ENCODE measurements at places on chromosomes 1 and 21.

- no peak overlapping the region for H3K27ac ChIP-seq
- H3K4me1 ChIP-seq: no peaks in the 10 kb centered on the region
- no peaks in the 10 kb centered on the region for H3K36me3 ChIP-seq
- no peak for DNase-seq
These were observed 49.2 kb upstream of the COL24A1 start for GRCh38 chr1:86205741-86206140.

GRCh38 chr1:58426918-58427317 is 119.6 kb downstream of the OMA1 start:
- H3K36me3 ChIP-seq: no peaks in the 10 kb centered on the region
- no peaks in the 10 kb centered on the region for H3K27me3 ChIP-seq
- no peak overlapping the region for H3K4me3 ChIP-seq

DNA sequence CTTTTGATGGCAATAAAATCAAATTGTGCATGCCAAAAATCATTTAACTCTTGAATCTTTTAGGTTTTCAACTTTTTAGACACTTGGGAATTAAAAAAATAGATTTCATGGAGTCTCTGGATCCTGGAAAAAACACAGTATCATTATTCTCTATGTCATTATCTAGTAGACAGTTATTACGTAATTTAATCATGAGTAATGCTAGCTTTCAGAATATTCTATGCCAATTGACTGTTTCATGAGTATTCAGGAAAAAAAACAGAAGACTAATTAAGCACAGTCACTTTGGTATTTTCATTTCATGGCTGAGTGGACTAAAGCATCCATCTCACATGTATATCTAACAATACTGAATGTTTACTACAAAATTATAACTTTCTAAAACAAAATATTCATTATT is 44.0 kb downstream of the ODF2L start:
- no peaks in the 10 kb centered on the region for H3K27me3 ChIP-seq
- H3K27ac ChIP-seq: no peak overlapping the region
- DNase-seq: no peak

GRCh38 chr1:179825206-179825605 is 52.4 kb downstream of the TOR1AIP2 start:
- peaks cover 26% of the 10 kb centered on the region for H3K4me1 ChIP-seq
- no peaks in the 10 kb centered on the region for H3K36me3 ChIP-seq
- H3K4me3 ChIP-seq: no peak overlapping the region
- peaks cover 3% of the 10 kb centered on the region for H3K27me3 ChIP-seq
- no peak overlapping the region for H3K27ac ChIP-seq

DNA sequence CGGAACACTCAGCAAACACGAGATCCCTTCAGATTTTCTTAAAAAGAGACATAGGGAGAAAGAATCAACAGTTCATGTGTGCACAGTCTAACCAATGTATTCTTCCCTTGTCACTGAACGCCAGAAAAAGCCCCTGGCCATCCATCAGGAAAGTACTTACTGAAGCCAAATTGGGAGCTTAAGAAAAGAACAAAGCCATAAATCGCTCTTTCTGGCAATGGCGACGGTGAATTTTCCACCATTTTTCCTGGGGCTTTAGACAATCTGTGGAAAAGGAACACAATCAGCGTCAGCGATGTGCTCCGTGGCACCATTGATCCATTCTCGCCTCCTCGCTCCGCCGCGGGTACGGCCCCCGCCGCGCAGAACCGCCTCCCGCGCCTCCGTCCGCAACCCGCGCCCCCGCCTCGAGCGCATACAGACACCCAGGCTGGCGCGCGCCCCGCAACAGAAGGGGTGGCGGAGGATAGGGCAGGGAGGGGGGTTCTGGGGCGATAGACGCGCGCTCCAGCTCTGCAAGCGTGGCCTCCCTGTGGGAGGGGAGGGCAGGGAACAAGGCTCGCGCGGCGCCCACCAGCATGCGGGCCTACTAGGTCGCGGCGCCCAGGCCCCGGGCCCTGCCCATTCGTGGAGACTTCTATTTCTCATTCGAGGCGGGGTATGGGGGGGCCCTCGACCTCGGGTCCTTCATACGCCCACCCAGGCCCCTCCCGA is 440 bp downstream of the PIGP start:
- H3K27me3 ChIP-seq: peaks cover 18% of the 10 kb centered on the region
- H3K36me3 ChIP-seq: peaks cover 8% of the 10 kb centered on the region
- peak overlapping the region; percentile 89 for H3K4me3 ChIP-seq

GRCh38 chr1:178220094-178220493 is 126.2 kb downstream of the RASAL2 start:
- no peaks in the 10 kb centered on the region for H3K27me3 ChIP-seq
- peaks cover 4% of the 10 kb centered on the region for H3K36me3 ChIP-seq
- H3K4me1 ChIP-seq: peaks cover 23% of the 10 kb centered on the region
- H3K27ac ChIP-seq: no peak overlapping the region

DNA sequence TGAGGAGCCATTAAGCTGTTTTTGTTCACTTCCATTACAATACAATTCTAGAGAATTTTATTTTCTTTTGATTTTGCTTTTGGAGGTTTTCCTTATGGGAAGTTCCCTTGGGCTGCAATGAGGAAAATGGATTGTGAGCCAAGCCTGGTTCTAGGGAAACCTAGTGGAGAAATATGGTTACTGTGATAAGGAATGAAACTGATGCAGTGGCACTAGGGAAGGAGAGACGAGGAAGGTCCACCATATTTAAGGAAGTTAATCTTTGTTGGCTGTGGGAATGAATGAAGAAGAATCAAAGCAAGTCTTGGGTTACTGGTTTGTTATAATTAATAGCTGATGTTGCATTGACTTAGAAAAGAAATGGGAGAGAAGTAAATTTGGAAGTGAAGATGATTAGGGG is 28.4 kb downstream of the CHML start:
- no peak overlapping the region for H3K27ac ChIP-seq
- no peaks in the 10 kb centered on the region for H3K27me3 ChIP-seq
- no peaks in the 10 kb centered on the region for H3K36me3 ChIP-seq
- no peak for DNase-seq
- H3K4me1 ChIP-seq: peaks cover 12% of the 10 kb centered on the region

DNA sequence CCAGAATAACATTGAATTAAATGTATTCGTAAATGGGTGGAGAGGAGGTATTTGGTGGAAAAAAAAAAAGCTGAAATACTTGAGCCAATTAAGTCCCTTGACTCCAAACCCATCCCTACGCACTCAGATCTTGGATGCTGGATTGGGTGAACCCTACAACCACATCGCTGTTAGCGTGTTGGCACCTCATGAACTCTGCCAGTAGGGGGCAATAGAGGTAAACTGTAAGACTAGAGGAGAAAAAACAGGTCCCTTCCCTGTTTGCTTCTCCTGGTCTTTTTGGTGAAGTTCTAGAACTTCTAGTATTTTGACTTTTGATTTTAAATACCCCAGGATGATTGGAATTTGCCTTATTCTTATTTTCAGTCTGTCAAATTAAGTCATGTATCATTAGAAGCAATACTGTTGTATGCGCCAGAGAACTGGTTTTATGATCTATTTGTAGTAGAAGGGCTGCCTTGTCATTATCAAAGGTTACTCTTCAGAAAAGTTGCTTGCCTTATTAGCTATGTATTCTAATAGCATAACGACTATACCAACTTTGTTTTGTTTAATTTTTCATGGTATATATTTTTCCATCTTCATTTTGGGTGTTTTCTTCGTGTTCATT is 1.9 kb upstream of the OR13G1 start:
- no peaks in the 10 kb centered on the region for H3K36me3 ChIP-seq
- no peak overlapping the region for H3K4me3 ChIP-seq
- H3K27me3 ChIP-seq: no peaks in the 10 kb centered on the region
- no peak overlapping the region for H3K27ac ChIP-seq
- DNase-seq: peak; percentile 63
- H3K4me1 ChIP-seq: no peaks in the 10 kb centered on the region

DNA sequence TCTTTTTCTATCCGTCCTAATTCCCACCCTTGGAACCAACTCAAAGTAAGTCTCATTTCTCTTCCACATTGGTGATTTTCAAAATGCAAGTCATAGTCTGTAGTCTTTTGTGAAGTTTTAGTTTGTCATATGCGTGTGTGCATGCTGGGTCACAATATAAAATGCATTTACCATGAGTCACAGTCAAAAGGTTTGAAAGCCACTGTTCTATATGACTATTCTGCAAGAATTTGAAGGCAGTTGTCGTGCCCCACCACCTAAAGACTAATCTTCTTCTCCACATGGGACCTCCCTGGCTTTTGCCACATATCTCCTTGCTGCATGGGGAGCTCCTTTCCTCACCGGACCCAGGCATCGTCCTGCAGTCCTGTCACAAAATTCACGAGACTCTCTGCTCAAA is 1.6 kb downstream of the STPG1 start:
- no peaks in the 10 kb centered on the region for H3K36me3 ChIP-seq
- no peak for DNase-seq
- no peak overlapping the region for H3K4me3 ChIP-seq
- H3K4me1 ChIP-seq: peaks cover 13% of the 10 kb centered on the region
- peaks cover 5% of the 10 kb centered on the region for H3K27me3 ChIP-seq

- no peak overlapping the region for H3K27ac ChIP-seq
These were observed 100.7 kb downstream of the RGL1 start for GRCh38 chr1:183905508-183906113.

- H3K4me1 ChIP-seq: peaks cover 6% of the 10 kb centered on the region
- H3K27me3 ChIP-seq: peaks cover 7% of the 10 kb centered on the region
- H3K36me3 ChIP-seq: no peaks in the 10 kb centered on the region
- H3K4me3 ChIP-seq: no peak overlapping the region
These were observed 92.2 kb downstream of the TBX19 start for GRCh38 chr1:168372861-168373371.

GRCh38 chr1:81478219-81478618 is 322.5 kb upstream of the ADGRL2 start:
- no peaks in the 10 kb centered on the region for H3K4me1 ChIP-seq
- no peak overlapping the region for H3K4me3 ChIP-seq

GRCh38 chr1:248013229-248013710 is at the start of gene OR2L5:
Gene OR2L5, plus strand, starts transcription at chr1:248013660. Its CDS starts 8,288 bp downstream, at chr1:248021948.
- H3K4me1 ChIP-seq: no peaks in the 10 kb centered on the region
- no peak within 1 kb of the TSS for H3K4me3 ChIP-seq
- H3K27me3 ChIP-seq: peaks cover 4% of the 10 kb centered on the region
- no peak for DNase-seq
- H3K27ac ChIP-seq: no peak within 1 kb of the TSS
- peaks cover 9% of the 10 kb centered on the region for H3K36me3 ChIP-seq

DNA sequence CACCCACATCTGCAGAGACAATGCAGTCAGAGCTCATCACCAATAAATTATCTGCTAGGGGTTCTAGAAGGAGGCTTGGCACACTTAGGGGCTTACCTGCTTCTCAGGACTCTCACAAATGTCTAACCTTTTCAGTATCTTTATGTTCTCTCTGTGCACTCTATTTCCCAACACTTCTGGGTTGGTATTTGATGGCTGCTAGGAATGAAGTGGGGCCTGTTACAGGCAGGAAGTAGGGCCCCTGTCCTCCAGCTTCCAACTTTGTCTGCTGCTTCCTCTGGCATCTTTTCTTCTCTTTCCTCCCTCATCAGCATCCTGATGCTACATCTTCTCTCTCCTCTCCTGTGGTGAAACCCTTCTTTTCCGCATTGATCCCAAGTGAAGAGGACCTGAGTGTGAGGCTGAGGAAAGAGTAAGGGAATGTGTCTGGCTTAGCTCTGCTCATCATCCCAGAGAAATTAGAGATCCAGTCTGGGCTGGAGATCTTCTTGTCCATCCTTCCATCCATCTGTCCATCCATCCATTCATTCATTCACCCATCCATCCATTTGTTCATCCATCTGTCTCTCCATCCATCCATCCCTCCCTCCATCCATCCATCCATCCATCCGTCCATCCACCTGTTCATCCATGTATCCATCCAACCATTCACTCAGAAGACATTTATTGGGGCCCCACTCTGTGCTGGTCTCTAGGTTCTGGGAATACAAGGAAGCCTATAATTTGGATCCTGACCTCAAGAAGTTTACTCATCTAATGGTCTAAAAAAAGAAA is 2.9 kb upstream of the CSRP1 start:
- peak overlapping the region; percentile 4 for H3K4me3 ChIP-seq
- no peak for DNase-seq
- H3K4me1 ChIP-seq: peaks cover 58% of the 10 kb centered on the region
- H3K27ac ChIP-seq: no peak overlapping the region

- H3K27ac ChIP-seq: no peak overlapping the region
- H3K4me3 ChIP-seq: no peak overlapping the region
- peaks cover 6% of the 10 kb centered on the region for H3K27me3 ChIP-seq
- peaks cover 13% of the 10 kb centered on the region for H3K4me1 ChIP-seq
These were observed 467.5 kb downstream of the PTPRU start for GRCh38 chr1:29703596-29704370.

GRCh38 chr1:193249187-193249586 is 62.8 kb upstream of the B3GALT2 start:
- H3K27me3 ChIP-seq: peaks cover 3% of the 10 kb centered on the region
- no peak for DNase-seq
- H3K4me1 ChIP-seq: no peaks in the 10 kb centered on the region
- H3K27ac ChIP-seq: no peak overlapping the region
- H3K4me3 ChIP-seq: no peak overlapping the region

GRCh38 chr1:193438771-193439170 is 252.4 kb upstream of the B3GALT2 start:
- no peaks in the 10 kb centered on the region for H3K4me1 ChIP-seq
- H3K27ac ChIP-seq: no peak overlapping the region
- H3K36me3 ChIP-seq: no peaks in the 10 kb centered on the region

DNA sequence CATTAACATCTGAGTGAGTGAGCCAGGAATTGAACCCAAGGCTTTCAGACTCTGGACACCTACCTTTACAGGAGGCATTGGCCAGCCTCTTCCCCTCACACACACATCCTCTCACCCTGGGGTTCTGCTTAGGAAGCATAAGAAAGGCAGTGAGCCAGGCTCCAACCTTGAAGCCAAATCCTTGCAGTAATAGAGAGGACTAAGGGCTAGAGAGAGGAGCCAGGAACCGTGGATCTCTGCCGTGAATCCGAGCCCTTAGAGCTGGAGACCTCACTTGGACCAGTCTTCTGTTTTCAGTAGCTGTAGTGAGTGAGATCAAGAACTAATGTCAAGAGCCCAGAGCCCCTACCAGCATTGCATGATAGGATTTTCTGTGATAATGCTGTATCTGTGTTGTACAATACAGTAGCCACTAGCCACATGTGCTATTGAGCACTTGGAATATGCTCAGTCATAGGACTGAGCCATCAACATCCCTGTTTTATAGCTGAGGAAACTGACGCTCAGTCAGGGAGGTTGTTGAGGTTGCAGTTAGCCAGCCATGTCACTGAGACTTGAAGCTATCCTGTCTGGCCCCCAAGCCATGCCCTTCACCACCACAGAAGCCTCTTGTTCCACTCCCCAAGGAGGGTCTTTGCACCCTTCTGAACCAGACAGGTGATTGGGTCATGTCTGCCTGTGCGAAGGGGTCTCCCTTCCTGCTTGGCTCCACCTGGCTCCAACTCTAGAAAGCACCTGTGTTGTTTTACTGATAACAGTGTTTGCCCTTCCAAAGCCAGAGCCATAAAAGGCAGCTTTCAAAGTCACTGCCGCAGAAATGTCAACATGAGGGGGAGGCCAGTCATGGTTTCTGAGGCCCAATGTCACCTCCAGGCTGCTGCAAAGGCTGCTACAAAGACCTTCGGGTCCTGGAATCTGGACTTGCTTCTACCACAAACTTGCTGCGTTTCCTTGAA is 101.1 kb upstream of the JUN start:
- DNase-seq: no peak
- H3K27ac ChIP-seq: no peak overlapping the region
- H3K27me3 ChIP-seq: peaks cover 1% of the 10 kb centered on the region
- H3K4me1 ChIP-seq: peaks cover 18% of the 10 kb centered on the region
- no peak overlapping the region for H3K4me3 ChIP-seq

GRCh38 chr1:82145656-82146055 is 344.9 kb downstream of the ADGRL2 start:
- H3K27ac ChIP-seq: no peak overlapping the region
- no peaks in the 10 kb centered on the region for H3K4me1 ChIP-seq
- H3K27me3 ChIP-seq: peaks cover 1% of the 10 kb centered on the region
- no peaks in the 10 kb centered on the region for H3K36me3 ChIP-seq
- no peak for DNase-seq

Data from endothelial cell (in vitro differentiated cells).